ENCODE measurements at places on chromosomes 6 and 20.

GRCh38 chr6:117906958-117907600 is at the start of gene SLC35F1:
Gene SLC35F1, plus strand, starts transcription at chr6:117907264.
- no peak for DNase-seq

GRCh38 chr6:148343047-148343782 is 577 bp downstream of the SASH1 start:
- no peak for DNase-seq

DNA sequence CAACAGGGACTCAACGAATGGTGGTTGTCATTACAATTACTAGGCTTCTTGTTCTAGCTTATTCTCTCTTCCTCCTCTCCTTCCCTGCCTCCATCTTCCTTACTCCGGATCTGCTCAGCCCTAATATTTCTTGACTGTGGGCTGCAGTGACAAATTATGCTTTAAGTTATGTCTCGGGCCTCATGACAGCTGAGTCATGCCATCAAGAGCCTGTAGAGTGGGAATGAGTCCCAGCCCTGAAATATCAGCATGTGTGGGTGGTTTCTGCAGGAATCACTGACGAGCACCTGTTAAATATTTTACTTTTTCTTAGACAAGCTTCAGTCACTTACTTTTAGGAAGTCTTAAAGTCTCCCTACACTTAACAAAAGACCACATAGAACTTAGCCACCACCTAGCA is 83.1 kb upstream of the CBLN4 start:
- no peak for DNase-seq

DNA sequence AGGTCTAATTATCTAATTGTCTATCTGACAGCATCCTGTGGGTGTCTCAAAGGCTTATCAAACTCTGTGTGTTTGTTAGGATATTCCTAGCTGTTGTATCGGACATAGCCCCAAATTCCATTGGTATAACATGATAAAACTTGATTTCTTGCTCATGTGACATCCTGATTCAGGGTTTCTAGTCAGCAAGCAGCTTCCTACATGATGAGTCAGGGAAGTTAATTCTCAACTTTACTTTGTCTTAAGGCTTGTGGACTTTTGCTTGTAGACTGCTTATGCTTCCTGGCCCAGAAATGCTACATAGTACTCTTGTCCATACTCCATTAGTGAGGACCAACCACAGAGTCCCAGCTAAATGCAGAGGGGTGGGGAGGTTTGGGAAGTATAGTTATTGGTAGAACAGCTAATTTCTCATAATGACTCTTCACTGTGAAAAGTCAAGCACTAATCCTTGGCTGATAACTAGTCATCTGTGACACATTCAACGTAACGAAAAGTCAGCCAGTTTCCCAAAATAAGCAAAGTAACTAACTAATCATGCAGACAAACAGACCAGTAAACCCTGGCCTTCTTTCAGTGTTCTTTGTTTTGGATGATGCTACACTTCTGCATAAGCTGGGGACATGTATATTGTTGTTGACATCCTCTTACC is 25.8 kb downstream of the NKAIN2 start:
- no peak for DNase-seq

- DNase-seq: no peak
Measured at GRCh38 chr6:118102401-118102800, 195.3 kb downstream of the SLC35F1 start.

DNA sequence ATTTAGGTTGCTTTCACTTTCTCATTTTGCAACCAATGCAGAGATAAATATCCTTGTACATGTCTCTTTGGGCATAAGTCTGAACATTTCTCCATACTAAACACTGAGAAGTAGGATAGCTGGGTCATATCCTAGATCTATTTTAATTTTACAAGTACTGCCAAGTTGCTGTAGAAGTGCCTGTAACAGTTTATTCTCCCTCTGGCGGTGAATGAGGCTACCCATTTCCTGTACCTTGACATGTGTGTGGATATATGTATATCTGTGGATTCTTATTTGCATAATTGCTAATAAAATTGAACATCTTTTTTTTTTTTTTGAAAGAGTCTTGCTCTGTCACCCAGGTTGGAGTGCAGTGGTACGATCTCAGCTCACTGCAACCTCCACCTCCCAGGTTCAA is 48.0 kb upstream of the PNRC1 start:
- no peak for DNase-seq

- DNase-seq: no peak
Measured at GRCh38 chr6:141666187-141666586, 466.5 kb upstream of the GJE1 start.
